Fibroblast of skin of back (primary cell): ENCODE measurements at places on chromosomes 5 and 9.

GRCh38 chr5:61640179-61641021 is 308.3 kb downstream of the ZSWIM6 start:
- no peak for DNase-seq

DNA sequence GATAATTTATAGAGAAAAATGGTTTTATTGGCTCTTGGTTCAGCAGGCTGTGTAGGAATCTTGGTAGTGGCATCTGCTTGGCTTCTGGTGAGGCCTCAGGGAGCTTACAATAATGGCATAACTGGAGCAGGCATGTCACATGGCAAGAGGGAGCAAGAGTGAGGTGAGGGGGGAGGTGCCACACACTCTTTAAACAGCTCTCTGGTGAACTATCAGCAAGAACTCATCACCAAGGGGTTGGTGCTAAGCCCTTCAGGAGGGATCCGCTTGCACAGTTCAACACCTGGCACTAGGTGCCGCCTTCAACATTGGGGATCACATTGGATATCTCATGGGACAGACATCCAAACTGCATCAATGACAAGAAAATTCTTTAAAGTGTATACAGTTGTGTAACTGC is 10.5 kb downstream of the GPBP1 start:
- no peak for DNase-seq

- peak; percentile 26 for DNase-seq
Measured at GRCh38 chr5:19555876-19556275, 432.1 kb downstream of the CDH18 start.

- DNase-seq, result no peak
Measured at GRCh38 chr5:170635706-170636105, 131.9 kb downstream of the KCNIP1 start.

- no peak for DNase-seq
Measured at GRCh38 chr5:164148292-164148691, 642.9 kb downstream of the MAT2B start.

DNA sequence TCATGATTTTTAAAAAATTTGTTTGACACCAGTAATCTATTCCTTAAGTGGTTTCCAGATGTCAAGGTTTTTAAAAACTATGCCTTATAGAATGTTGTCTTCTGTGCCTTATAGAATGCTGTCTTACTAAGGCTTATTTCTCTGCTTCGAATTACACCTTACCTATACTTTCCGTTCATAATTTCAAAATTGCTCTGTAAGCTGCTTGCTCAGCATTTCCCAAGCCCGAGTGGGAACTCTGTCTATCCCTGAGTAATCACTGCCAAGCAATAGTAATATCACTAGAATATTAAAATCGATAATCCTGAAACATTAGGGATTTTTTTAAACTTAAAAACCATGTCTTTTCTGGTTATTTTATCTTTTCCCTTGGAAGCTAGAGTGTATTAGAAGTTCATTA is 376.3 kb downstream of the PIK3R1 start:
- DNase-seq, result no peak

DNA sequence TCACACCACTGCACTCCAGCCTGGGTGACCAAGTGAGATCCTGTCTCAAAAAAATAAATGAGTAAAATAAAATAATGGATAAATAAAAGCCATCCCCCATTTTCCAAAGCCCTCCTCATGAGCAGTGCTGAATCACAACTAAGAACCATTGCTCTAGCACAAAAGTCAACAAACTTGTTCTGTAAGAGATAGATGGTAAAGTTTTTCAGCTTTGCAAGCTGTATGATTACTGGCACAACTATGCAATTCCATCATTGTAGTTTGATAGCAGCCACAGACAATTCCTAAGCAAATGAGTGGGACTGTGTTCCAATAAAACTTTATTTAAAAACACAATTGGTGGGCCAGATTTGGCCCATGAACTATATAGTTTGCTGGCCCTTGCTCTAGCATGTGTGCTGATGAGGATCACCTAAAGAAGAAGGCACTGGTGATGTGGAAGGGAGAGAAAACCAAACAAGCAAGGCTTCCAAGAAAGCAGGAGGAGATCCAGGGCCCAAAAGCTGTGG is 64.6 kb downstream of the NEURL1B start:
- DNase-seq, result peak; percentile 55

DNA sequence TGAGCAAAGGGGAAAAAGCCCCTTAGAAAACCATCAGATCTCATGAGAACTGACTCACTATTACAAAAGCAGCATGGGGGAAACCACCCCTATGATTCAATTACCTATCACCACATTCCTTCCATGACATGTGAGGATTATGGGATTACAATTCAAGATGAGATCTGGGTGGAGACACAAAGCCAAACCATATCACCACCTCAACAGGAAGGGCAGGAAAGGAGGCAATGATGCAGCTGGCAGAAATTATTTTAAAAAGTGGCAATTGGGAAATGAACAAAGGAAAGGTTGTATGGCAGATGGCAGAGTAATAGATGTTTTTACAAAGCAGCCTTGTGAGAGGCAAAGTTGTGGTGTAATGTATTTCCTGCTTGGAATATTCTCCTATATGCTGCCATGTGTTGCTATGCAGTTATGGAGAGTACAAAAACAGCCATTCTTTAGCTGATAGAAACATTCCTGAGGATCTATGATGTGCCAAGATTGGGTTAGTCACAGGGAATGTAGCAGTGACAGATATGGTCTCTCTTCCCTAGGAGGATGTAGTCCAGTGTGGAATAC is 138.8 kb downstream of the SMC2 start:
- DNase-seq, result peak; percentile 87

GRCh38 chr9:107176436-107177151 is 106.5 kb upstream of the RAD23B start:
- DNase-seq, result peak; percentile 81

DNA sequence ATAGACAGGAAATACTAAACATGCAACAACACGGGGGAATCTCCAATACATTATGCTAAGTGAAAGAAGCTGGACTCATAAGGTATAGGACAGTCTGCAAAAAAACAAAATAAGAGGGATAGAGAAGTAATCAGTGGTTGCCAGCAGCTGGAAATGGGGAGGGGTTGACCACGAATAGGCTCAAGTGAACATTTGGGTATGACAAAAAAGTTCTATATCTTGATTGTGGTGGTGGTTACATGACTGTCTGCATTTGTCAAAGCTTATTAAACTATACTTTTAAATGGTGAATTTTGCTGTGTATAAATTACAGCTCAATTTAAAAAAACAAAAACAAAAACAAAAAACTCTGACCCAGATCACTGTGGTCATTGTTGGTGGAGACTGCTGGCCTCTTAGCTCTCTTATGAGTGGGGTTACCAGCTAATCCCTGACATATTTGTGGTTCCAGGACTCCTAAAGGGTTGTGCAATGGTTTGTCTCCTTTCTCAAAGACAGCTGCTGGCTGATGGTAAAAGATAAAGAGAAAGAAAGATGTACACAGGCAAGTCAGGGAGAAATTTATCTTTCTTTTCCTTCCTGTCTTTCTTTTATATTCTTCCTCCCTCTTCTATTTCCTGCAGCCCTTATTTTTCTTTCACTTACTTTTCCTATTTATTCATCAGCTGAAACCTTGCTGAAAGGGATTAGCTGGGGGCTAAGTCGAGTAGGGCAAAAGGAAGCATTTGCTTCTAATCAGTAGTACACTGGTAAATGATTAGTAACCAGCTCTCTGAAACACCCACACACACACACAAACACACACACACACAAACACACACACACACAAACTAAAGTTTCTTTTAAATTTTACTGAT is 42.6 kb upstream of the APC start:
- no peak for DNase-seq

- peak; percentile 64 for DNase-seq
Measured at GRCh38 chr5:39440958-39441624, 16.3 kb upstream of the DAB2 start.

- DNase-seq, result no peak
Measured at GRCh38 chr9:20804489-20805250, 120.6 kb downstream of the FOCAD start.

DNA sequence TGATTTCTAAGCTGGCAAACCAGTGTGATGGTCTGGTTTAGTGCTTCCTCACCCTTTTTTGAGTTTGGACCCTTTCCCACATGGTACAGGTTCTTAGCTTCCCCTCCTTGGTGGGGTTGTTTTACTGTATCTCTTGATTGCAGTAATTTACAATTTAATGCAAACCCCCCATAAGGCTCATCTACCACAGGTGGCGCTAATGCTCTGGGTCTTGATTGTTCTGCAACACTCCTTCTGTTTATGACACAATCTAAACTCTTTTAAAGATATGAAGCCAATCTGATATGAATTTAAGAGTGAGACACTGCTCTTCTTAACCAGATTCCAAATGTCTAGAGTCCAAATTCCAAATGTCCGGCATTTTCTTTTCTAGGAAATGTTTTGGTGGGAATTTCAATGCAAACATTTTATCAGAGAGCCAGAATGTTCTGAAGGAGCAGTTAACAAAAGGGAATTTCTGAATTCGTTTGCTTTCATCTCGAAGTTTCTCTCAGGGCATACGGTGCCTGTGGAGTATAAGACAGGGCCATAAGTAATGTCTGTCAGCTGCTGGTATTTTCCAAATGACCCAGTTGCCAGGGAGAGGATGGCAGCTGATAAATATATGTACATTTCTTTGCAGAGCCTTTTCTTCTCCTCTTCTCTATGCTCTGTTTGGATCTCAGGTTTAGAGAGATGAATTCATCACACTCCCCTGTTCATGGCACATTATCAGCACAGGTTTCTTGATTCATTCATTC is 246.8 kb downstream of the ARHGAP26 start:
- DNase-seq, result peak; percentile 48

GRCh38 chr9:93678199-93679019 is 102.0 kb downstream of the PHF2 start:
- DNase-seq, result no peak

GRCh38 chr9:86795823-86796553 is 151.3 kb downstream of the GAS1 start:
- peak; percentile 84 for DNase-seq

DNA sequence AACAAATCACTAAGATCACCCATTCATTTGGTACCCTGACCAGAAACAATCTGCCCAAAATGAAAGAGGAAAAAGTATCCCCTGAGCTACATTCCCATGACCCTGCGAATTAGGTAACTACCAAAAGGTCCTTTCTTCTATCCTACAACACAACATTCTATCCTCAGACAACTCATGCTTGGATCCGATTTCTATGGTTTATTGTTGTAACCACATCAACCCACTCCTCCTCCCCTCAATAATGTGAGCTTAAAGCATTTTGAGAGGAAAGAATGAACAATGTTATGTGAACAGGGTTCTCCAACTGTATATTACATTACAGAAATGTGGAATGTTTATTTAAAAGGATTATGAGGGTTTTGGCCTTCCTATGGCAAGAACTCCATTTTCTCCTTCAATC is 4.0 kb downstream of the SLC35D2 start:
- DNase-seq, result no peak

- DNase-seq, result peak; percentile 49
Measured at GRCh38 chr5:73395256-73395655, 53.3 kb downstream of the FOXD1 start.
